Stimulated activated CD8-positive, alpha-beta memory T cell treated with anti-CD3 and anti-CD28 coated beads, Interleukin-4, amount 100 ng/mL, for 24 hours (primary cell): ENCODE measurements at places on chromosomes 12 and 14.

DNA sequence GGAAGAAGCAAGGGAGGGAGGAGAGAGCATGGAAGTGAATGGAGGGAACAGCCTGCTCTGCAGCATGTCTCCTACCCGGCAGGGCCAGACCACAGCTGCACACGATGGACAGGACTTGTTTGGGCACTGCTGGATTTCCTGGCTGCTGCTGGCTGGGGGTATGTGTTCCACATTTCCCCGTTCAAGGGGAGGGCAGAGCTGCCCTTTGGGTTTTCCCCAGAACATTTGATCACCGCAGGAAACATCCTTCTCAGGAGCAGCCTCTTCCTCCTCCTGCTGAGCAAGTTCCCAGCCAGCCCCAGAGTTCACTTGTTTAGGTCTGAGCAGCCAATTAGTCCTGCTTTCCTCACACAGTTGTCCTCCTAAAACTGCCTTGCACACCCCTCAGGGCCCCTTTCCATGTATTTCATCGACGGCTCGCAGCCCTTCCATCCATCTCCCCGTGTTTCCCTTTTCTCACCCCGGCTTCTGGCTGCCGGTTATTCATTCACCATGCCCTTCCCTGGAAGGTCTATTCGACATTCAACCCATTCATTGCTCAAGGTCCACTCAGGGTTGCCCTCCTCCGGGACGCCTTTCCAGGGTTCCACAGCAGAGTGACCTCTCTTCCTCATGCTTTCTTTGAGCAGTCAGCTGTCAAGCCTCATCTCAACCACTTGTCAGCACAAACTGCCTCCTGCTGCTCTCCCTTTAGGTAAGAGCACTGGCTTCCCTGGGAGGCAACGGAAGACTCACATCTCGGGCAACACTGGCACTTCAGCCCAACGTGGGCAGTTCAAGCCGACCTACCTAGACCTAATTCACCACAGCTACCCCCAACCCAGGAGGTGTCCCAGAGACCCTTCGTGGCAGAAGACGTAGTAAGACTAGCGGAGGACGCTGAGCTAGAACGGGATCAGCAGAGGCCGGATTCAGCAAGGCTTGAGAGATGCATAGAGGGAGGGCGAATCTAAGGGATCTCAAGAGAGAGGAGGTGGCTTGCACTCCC, 20.1 kb upstream of the ANO2 start:
- no peak for DNase-seq

GRCh38 chr12:2580821-2581220, 213.9 kb upstream of the FKBP4 start:
- no peak for DNase-seq

- DNase-seq: no peak
Observed at GRCh38 chr12:82047446-82047845, 288.3 kb upstream of the PPFIA2 start.

- no peak for DNase-seq
Observed at GRCh38 chr12:1576410-1577241, 17.8 kb downstream of the FBXL14 start.

- no peak for DNase-seq
Observed at GRCh38 chr14:101854366-101854765, 92.9 kb downstream of the PPP2R5C start.

- DNase-seq: no peak
Observed at GRCh38 chr14:51318813-51319597, 79.0 kb downstream of the TMX1 start.

GRCh38 chr12:75560167-75560566, 48.8 kb upstream of the KRR1 start:
- no peak for DNase-seq

- DNase-seq: no peak
Observed at GRCh38 chr12:6341417-6342139, at the start of gene TNFRSF1A. TSS of gene TNFRSF1A (minus strand) at chr12:6342076. CDS start at chr12:6341814, 262 bp downstream.

GRCh38 chr14:104235686-104236085, 97.3 kb downstream of the KIF26A start:
- no peak for DNase-seq

DNA sequence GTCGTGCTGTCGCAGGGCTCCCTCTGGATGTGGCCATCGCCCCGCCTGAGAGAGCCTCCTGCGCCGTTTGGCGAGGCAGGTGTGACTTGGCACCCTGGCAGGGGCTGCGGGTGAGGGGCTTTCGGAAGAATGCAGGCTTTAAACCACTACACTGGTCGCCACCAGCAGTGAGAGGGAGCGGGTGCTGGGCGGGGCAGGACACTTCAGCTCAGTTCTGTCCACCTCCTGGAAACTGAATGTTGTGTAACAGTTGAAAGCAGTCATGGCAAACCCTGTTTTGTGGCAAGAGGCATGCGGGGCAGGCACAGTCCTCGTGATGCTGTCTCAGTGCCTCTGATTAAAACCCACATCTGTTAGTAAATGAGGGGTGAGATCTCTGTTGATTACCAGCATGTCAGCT, 55.9 kb downstream of the AACS start:
- DNase-seq: no peak

GRCh38 chr14:23922545-23922944, 31.0 kb upstream of the DHRS4 start:
- no peak for DNase-seq

DNA sequence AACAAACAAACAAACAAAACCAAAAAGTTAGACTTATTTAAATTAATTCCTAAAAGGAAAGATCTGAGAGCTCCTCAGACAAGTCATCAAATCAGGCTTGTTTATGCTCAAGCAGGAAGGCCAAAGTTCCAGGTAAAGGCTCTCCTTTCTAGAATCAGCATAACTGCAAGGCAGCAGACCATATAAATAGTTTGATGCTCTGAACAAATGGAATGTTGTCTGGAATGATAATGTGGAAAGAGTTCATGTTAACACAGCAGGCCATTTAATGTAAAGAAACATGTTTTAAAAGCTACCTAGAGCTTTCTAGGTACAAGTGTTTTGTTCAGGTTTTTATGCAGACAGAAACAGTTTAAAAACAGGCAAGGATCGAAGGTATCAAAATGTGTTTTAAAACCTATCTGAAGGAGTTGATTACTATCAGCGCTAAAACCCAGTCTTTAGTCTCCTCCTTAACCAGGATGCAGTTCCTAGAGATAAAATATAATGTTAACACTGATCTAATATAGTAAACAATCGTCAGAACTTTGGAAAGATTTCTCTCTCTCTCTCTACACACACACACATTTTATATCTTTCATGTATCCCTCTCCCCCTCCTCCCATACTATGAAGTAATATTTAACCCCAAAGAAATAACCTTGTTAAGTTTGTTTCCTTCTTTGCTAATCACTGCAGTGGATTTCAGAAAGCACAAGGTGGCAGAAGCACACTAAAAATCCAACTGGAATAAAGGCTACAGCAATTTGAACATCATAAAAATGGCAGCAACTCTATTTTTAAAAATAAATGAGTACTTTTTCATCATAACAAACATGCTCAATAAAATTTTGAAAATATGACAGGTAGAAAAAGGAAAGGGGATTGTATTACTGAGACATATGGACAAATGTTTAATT, 135.5 kb downstream of the PAWR start:
- DNase-seq: no peak

DNA sequence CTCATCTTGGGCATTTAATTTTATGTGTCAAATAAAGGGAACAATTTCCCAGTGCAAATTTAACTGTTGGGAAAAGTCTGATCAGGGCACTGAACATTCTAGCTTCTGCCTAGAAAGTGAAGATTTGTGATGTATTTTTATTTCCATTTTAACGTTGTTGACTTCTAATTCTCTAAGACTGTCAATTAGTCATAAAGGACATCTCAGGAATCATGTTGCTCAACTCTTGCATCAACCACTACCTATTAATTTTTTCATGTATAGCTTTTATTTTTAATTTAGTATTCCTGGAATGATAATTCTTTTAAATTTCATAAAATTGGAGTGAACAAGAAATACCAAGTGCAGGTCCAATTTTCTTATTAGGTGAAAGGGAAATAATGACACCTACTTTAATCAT, 87.9 kb upstream of the METAP2 start:
- no peak for DNase-seq

DNA sequence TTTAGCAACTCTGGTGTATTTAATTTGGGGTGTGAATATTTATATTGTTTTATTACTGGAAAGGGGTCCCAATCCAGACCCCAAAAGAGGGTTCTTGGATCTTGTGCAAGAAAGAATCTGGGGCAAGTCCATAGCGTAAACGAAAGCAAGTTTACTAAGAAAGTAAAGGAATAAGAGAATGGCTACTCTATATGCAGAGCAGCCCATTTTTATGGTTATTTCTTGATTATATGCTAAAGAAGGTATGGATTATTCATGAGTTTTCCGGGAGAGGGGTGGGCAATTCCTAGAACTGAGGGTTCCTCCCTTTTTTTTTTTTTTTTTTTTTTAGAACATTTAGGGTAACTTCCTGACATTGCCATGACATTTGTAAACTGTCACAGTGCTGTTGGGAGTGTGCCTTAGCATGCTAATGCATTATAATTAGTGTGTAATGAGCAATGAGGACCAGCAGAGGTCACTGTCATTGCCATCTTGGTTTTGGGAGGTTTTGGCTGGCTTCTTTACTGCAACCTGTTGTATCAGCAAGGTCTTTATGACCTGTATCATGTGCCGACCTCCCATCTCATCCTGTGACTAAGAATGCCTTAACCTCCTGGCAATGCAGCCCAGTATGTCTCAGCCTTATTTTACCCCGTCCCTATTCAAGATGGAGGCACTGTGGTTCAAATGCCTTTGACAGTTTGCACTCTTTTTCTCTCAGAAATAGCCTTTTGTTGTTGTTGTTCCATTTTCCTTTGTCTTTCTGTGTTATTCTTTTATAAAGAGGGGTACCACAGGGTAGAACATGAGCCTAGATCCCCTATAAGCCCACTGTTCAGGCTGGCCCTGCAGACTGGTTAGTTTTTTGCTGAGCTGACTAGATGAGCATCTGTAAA, 75.5 kb upstream of the DCD start:
- no peak for DNase-seq

- no peak for DNase-seq
Observed at GRCh38 chr12:51702587-51702986, 111.6 kb downstream of the SCN8A start.

DNA sequence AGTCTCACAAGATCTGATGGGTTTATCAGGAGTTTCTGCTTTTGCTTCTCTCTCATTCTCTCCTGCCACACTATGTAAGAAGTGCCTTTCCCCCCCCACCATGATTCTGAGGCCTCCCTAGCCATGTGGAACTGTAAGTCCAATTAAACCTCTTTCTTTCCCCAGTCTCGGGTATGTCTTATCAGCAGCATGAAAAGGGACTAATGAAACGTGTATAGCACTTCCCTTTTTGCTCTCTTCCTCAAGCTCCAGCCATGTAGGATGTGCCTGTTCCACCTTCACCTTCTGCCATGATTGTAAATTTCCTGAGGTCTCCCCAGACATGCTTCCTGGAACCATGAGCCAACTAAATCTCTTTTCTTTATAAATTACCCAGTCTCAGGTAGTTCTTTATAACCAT, 7.0 kb upstream of the CRACR2A start:
- no peak for DNase-seq

GRCh38 chr12:110117956-110118685, 6.0 kb upstream of the IFT81 start:
- no peak for DNase-seq

GRCh38 chr14:26863736-26864135, 265.9 kb upstream of the NOVA1 start:
- no peak for DNase-seq

DNA sequence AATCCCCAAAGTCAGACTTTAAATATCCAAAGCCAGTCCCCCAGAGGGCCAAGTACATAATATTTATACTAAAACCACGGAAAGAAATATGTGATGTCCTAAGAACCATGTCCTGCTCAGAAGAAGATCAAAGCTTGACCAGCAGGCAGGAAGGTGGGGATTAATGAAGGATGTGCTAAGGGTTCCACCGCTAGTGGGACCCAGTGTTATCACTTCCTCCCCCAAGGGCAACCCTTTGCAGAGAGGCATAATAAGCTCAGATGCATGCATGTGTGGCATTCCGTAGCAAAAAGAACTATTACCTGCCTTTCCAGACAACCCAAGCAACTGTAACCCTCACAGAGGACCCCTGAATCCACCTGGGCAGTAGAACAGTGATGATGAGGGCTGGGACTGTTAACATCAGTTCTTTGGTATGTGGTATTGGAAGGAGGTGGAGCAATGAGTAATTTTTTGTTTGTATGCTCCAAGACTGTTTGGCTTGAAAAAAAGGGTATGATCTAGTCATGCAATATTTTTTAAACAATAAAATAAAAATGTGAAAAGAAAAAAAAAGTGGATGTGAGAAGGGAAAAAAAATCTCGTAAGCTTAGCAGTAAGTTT, 71.7 kb upstream of the ETV6 start:
- DNase-seq: no peak

DNA sequence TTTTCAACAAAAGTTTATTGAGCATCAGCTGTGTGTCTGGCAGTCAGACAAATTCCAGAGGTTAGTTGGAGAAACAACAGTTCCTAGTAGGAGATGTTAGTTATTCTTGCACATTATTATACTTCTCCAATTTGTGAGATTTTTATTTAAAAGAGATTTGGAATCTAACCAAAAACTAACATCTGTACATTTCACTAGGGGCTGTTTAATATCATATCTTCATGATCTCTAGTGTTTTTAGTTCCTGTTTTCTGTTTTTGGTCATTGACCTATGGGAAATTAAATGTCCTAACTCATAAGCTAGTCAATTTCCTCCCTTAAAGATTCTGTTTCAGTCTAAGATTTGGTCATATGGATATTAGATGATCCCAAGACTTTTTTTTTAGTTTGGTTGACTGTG, 34.1 kb upstream of the KLHDC2 start:
- DNase-seq: no peak

- no peak for DNase-seq
Observed at GRCh38 chr12:69419701-69420100, 50.5 kb upstream of the FRS2 start.

GRCh38 chr14:55572578-55572977, 7.4 kb upstream of the KTN1 start:
- DNase-seq: no peak

DNA sequence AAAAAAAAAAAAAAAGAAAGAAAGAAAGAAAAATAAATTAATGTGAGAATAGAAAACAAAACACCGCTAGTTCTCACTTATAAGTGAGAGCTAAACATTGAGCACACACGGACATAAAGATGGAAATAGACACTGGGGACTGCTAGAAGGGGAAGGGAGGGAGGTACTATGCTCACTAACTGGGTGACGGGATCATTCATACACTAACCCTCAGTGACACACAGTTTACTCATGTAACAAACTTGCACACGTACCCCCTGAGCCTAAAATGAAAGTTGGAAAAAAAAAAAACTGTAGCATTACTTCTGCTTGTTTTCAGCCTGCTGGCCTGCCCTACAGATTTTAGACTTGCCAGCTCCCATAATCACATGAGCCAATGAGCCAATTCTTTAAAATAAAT, 10.5 kb upstream of the PRMT5 start:
- no peak for DNase-seq

GRCh38 chr12:79455286-79455685, 235.5 kb downstream of the PAWR start:
- DNase-seq: no peak

- DNase-seq: no peak
Observed at GRCh38 chr14:94345344-94346064, 22.4 kb upstream of the SERPINA6 start.

- DNase-seq: no peak
Observed at GRCh38 chr12:12432364-12432763, 75.5 kb downstream of the BORCS5 start.
